Caco-2 (cell line): ENCODE measurements at places on chromosomes 11 and 22. TPM values are rescaled to one million over a fixed set of nuclear protein-coding genes. Genes with fewer than 3 reads are reported as not detected.

DNA sequence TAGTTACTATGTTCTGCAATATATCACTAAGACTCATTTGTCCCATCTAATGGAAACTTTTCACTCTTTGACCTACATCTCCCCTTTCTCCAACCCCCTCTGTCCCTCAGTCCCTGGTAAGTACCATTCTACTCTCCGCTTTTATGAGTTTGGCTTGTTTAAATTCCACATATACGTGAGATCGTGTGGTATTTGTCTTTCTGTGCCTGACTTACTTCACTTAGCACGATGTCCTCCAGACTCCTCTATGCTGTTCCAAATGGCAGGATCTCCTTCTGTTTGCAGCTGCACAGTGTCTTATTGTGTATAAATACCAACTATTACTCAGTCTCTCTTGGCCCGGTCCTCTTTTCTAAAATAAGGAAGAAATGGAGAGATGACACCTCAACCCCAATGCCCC lies 205.4 kb upstream of the NTM start:
- H3K4me3 ChIP-seq: no peak overlapping the region
- H3K27me3 ChIP-seq: 0 out of 2 replicates have a peak, but pooled peaks cover 2% of the 10 kb centered on the region
- no peaks in the 10 kb centered on the region for H3K4me1 ChIP-seq
- H3K27ac ChIP-seq: no peak overlapping the region

DNA sequence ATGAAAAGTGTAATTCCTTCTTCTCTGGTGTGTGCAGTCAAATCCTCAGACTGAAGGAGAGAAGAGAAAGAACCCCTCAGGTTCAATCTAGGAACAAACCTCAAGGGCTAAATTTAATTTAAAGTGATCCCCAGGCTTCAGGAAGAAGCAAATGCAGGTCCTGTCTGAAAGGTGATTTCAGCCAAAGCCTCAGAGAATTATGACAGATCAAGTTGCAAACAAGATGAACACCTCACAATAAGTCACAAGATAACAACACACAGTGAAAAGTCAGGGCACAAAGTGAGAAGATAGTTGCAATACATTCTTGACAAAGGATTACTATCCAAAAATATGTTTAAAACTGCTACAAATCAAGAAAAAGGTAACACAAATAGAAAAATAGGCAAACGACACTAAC lies 11.8 kb downstream of the ZP1 start:
- no peaks in the 10 kb centered on the region for H3K27me3 ChIP-seq
- H3K36me3 ChIP-seq: no peaks in the 10 kb centered on the region
- no peak overlapping the region for H3K27ac ChIP-seq
- DNase-seq: no peak

- no peak overlapping the region for H3K27ac ChIP-seq
- no peaks in the 10 kb centered on the region; the same call in 1 of the 2 replicates for H3K4me1 ChIP-seq
- H3K36me3 ChIP-seq: no peaks in the 10 kb centered on the region
- no peak for DNase-seq
Observed at GRCh38 chr11:69924308-69925161, 105.3 kb upstream of the FGF3 start.

DNA sequence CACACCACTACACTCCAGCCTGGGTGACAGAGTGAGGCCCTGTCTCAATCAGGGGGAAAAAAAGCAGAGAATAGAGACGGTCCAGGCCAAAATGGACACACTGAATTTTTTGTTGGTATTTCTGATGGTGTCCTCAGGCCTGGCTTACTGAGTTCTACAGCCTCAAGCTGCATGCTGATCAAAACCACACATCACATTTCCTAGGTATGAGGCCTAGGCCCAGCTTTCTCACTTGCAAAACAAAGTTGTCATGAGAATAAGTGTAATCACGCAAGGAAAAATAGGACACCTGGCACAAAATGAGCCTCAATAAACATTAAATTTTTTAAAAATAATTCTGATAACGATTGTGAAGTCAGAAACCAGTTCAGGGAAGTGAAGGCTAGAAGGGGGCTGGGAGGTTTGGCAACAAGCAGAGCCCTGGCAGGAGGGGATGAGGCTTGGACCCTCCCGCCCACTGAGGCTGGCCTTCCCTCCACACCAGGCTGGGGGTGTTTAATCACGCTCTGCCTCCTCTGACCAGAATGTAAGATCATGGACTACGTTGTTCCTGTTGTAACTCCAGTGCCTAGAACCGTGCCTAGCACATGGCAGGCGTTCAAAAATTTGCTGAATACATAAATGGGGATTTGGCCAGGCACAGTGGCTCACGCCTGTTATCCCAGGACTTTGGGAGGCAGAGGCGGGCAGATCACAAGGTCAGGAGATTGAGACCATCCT lies 18.1 kb downstream of the PACSIN2 start:
- DNase-seq: no peak
- peak overlapping the region; percentile 99 for H3K27ac ChIP-seq
- H3K4me3 ChIP-seq: no peak overlapping the region
- H3K36me3 ChIP-seq: no peaks in the 10 kb centered on the region; the same call in 1 of the 2 replicates
- H3K4me1 ChIP-seq: peaks cover 72% of the 10 kb centered on the region

DNA sequence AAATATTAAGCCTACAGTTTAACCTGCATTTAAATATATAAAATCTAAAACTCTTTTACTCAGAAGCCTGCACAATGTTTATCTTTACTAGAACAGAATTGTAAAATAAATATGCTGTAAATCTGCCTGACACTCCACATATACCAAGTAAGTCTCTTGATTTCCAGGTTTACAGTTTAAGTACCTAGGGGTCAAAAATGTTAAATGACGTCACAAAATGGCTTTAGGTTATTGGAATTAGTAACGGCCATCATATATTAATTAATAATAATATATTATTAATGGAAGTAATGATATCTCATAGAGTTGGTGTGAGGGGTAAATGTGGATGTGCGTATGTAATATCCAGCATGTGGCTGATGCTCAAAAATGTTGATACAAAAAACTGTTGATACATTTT lies 114.8 kb upstream of the ANO5 start:
- H3K36me3 ChIP-seq: no peaks in the 10 kb centered on the region
- H3K27ac ChIP-seq: no peak overlapping the region
- H3K4me3 ChIP-seq: no peak overlapping the region
- no peaks in the 10 kb centered on the region for H3K27me3 ChIP-seq

- H3K36me3 ChIP-seq: no peaks in the 10 kb centered on the region
- H3K27me3 ChIP-seq: no peaks in the 10 kb centered on the region; the same call in 1 of the 2 replicates
- peaks cover 5% of the 10 kb centered on the region; the same call in 1 of the 2 replicates for H3K4me1 ChIP-seq
- H3K4me3 ChIP-seq: no peak overlapping the region
- peak overlapping the region; percentile 11 for H3K27ac ChIP-seq
- DNase-seq: peak; percentile 81
Observed at GRCh38 chr11:13114566-13115379, 105.7 kb downstream of the RASSF10 start.

The OR51B2 gene
- not detected in 2 replicates for total RNA-seq

The TPST2 gene
- 9.5 and 11.5 TPM in 2 replicates for total RNA-seq

The DRG1 gene
- 78.3 and 87.6 TPM in 2 replicates for total RNA-seq

The OR5M11 gene
- not detected in 2 replicates for total RNA-seq
